ENCODE measurements at places on chromosomes 1 and 21.

DNA sequence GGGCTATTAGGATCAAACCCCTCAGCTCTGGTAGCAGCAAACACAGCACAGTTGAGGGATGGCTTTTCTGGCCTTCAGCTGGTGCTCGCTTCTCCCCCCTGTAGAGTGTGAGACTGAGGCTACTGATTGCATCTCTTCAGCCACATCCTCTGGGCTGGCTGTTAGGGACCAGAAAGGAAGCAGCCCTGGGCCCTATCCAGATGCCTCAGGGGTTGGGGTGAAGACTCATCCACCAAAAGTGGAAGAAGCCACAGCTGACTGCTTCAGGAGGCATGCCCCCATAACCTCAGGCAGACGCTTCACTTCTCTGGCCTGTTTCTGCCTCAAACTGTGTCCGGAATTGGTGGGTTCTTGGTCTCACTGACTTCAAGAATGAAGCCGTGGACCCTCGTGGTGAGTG is 6.2 kb upstream of the TMEM200B start:
- no peak for DNase-seq

GRCh38 chr1:154324669-154325582 is at the start of gene ATP8B2:
Gene ATP8B2, plus strand, starts transcription at chr1:154325525. Its CDS starts 2,617 bp downstream, at chr1:154328142.
- peak; percentile 67 for DNase-seq

DNA sequence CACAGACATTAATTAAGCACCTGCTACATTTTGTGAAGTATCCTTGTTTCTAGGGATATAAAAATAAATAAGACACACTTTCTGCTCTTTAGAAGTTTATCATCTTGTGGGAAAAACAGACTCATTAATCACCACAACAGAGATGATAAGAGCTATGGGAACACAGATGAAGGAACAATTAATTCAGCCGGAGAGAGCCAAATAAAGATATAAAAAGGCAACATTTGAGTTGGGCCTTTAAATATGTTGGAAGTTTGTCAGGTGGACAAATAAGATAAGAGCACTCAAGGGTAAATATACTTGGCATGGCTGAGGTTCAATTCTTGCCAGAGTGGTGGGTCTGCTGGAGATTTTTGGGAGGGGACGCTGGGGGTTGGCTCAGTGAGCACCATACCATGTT is 34.2 kb upstream of the VTCN1 start:
- peak; percentile 80 for DNase-seq

DNA sequence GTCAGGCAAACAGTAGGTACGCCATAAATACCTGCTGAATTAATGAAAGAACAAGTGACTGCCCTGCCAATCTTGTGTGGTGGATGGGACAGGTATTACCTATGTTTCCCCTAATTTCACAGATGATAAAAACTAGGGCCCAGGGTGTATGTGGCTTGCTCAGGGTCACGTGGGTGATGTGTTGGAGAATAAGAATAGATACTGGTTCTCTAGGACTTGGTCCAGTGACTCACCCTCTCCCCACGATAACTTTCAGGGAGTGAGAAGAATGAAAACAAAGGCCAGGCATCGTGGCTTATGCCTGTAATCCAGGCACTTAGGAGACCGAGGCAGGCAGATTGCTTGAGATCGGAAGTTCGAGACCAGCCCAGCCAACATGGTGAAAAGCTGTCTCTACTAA is 26.7 kb downstream of the SLC26A9 start:
- DNase-seq, result no peak

- no peak for DNase-seq
Observed at GRCh38 chr1:47213230-47213963, 18.6 kb downstream of the TAL1 start.

GRCh38 chr1:3501856-3502640 is 47.6 kb downstream of the ARHGEF16 start:
- DNase-seq, result no peak

DNA sequence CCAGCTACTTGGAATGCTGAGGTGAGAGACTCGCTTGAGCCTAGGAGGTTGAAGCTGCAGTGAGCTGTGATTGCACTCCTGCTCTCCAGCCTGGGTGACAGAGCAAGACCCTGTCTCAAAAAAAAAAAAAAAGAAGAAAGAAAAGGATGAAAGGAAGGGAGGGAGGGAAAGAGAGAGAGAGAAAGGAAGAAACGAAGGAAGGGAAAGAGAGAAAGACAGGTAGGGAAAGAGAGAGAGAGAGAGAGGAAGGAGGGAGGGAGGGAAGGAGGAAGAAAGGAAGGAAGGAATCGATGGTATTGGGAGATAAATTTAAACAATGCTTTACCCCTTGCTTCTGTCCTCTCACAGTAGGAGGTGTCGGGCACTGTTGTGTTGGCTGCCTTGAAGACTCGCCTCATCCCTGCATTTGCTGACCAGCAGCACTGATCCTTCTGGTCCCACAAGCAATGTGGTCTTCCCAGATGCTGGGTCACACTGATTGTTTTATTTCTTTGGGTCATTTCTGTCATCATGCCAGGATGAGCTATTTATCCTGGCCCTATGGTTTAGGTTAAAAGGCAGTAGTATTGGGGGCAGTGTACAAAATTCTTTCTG is 30.9 kb downstream of the GPR137B start:
- no peak for DNase-seq

- DNase-seq, result no peak
Observed at GRCh38 chr1:44223187-44223610, 9.9 kb downstream of the DMAP1 start.

- DNase-seq, result peak; percentile 60
Observed at GRCh38 chr21:42012763-42013329, 2.7 kb upstream of the ZBTB21 start.

DNA sequence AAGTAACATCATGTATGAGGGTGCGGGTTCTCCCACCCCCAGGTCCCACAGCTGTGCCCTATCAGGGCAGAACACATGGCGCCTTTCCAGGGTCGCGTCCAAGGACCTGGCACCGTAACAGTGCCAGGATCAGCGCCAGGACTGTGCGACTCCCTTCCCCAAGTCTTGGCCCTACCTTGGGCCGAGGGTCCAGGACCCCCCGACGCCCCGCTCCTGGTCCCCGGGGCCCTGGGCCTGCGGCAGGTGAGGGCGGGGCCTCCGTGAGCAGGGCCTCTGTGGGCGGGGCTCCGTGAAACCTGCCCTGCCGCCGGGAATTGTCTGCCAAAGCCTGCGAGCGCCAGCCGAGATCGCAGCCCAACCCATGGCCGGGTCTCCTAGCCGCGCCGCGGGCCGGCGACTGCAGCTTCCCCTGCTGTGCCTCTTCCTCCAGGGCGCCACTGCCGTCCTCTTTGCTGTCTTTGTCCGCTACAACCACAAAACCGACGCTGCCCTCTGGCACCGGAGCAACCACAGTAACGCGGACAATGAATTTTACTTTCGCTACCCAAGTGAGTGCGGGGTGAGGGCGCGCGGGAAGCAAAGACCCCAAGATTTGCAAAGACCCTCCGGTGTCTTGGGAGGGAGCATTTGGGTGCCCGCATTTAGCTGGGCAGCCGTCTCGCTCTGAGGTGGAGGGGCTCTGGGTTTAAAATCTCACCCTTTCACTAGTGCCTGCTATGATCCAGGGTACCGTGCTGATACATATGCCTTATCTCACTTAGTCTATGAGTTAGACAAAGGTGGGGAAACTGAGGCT is at the start of gene RHBG:
Gene RHBG, plus strand, starts transcription at position 323 of the 796 bp plus-strand sequence. Its CDS starts 39 bp downstream, at position 362.
- DNase-seq, result peak; percentile 45

GRCh38 chr1:222616525-222616924 is 1.4 kb upstream of the MIA3 start:
- DNase-seq, result no peak

GRCh38 chr21:43726686-43727518 is 8.0 kb downstream of the PDXK start:
- no peak for DNase-seq

DNA sequence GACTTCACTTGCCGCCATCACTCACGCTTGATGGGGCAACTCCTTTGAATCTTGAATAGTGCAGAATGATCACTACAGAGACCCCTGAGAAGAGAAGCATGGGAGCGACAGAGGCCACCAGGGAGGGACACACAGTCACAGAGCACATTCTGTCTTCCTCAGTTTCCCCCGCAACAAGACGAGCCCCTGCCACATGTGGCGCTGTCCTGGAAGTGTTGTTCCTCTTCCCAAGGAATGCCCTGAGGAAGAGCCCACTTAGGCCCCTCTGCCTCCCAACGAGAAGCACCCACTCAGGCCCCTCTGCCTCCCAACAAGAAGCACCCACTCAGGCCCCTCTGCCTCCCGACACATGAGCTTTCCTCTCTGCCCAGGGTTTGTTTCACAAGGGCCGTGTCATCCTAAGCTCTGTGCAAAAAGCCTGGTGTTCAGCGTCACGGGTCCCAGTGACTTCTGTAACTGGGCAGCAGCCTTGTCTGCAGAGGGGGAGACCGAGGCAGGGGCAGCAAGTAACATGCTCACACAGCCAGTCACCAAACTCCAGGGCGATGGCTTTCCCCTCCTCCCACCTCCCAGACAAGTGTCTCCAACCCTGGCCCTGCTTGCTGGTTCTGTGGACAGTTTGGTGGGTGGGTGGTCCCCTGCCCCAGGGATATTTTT is 19.8 kb downstream of the SLC37A1 start:
- no peak for DNase-seq

GRCh38 chr1:212431644-212432043 is 1.1 kb upstream of the NENF start:
- no peak for DNase-seq

- no peak for DNase-seq
Observed at GRCh38 chr21:16800536-16801275, 712.1 kb upstream of the CXADR start.

DNA sequence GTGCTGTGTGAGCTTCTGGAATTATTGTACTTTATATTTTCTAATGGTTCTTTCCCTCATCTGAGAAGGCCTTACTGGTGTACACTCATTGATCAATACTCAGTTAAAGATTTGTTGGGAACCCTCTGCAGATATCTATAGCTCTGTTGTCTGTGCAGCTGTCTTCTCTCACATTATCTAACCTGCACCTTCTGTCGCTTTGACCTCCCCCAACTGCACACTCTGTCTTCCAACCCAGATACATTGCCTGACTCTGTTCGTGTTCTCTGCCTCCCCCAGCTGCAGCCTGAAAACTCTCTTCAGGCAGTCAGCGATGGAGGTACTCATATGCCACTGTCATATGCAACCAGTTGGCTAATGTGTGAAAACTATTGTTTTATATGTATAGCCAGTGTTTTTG is 334.3 kb downstream of the NCAM2 start:
- no peak for DNase-seq

DNA sequence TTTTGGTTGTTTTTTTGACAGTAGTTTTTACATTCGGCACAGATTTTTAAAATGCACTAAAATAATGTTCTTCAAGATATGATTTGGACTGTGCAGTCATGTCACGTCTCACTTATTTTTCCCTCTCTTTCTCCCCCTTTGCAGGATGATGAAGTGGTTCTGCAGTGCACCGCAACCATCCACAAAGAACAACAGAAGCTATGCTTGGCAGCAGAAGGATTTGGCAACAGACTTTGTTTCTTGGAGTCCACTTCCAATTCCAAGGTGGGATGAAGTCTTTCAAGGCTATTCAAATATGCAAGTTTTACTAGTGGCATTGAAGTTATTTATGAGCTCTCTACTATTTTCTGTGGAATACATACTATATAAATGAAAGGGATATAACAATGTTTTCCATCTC is 228.4 kb downstream of the RYR2 start:
- no peak for DNase-seq

GRCh38 chr1:2168090-2168489 is 26.5 kb downstream of the FAAP20 start:
- no peak for DNase-seq

DNA sequence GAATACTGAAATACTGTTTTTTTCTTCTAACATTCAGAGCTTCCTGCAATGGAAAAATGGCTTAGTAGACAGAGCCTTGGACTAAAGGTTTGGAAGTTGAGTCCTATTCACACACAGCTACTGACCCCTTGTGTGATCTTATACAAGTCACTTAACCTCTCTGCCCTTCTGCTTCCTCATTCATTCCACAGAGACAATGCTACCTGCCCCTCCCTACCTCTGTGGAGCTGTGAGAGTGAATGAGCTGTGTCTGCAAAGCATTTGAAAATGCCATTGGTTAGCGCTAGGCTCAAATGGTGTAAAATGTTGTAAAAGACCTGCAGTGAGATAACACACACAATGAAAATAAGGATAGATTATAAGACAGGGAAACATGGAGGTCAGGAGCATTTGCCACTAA is 214.4 kb downstream of the BARHL2 start:
- no peak for DNase-seq

DNA sequence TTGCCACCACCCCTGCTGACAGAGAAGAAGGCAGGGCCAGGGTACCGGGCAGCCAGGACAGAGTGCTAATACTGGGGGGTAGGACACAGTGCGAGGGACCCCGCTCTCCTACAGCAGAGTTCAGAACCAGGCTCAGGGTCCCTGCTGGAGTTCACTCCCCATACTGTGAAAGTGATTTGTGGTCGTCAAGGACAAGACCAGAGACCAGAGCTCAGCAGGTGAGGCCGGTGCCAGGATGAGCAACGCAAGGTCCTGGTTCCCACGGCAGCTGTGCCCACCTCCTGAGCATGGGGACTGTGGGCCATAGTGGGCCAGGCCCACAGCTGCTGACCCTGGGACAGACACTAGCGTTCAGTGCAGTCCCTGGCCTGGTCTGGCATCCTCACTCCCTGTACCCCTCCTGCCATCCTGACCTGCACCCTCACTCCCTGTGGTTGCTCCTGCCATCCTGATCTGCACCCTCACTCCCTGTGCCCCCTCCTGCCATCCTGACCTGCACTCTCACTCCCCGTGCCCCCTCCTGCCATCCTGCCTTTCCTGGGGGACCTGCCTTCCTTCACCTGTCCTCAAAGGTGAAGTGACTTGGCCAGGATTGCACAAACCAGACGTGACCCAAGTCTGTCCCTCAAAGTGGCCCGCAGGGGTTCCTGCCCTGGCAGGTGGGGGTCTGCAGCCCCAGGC is 13.8 kb upstream of the PTTG1IP start:
- no peak for DNase-seq

GRCh38 chr1:17919525-17920439 is 164.6 kb downstream of the ACTL8 start:
- no peak for DNase-seq

- no peak for DNase-seq
Observed at GRCh38 chr1:53732409-53732808, 6.6 kb downstream of the GLIS1 start.

GRCh38 chr1:239951511-239952140 is 140.1 kb upstream of the FMN2 start:
- peak; percentile 33 for DNase-seq

DNA sequence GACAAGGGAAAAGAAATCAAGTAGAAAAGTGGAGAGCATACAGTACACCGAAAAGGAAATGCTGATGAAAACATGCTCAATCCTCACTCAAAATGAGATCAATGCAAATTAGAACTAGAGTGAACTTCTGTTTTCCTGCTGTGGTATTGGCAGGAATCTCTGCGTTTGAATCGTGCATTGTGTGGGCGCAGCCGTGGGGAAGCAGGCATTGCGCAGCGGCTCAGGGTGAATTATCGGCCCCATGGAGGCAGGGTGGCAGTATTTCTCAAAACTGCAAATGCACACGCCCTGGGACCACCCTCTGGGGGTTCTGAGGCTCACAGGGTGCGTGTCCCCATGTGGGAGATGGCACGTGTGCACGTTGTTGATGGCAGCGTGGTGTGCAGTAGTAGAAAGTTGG is 140.6 kb downstream of the PEX14 start:
- no peak for DNase-seq

GRCh38 chr1:213761845-213762407 is 225.8 kb upstream of the PROX1 start:
- no peak for DNase-seq

Data from DMS79 treated with DMSO at 0.1 percent for 48 hours (cell line).